ENCODE measurements at places on chromosomes 5 and 9.

- DNase-seq: no peak
These were observed 46.5 kb downstream of the SLC6A7 start for GRCh38 chr5:150236313-150236712.

- DNase-seq: no peak
These were observed 69.3 kb upstream of the MELK start for GRCh38 chr9:36503172-36504088.

- no peak for DNase-seq
These were observed 39.8 kb downstream of the HMCN2 start for GRCh38 chr9:130305381-130305780.

DNA sequence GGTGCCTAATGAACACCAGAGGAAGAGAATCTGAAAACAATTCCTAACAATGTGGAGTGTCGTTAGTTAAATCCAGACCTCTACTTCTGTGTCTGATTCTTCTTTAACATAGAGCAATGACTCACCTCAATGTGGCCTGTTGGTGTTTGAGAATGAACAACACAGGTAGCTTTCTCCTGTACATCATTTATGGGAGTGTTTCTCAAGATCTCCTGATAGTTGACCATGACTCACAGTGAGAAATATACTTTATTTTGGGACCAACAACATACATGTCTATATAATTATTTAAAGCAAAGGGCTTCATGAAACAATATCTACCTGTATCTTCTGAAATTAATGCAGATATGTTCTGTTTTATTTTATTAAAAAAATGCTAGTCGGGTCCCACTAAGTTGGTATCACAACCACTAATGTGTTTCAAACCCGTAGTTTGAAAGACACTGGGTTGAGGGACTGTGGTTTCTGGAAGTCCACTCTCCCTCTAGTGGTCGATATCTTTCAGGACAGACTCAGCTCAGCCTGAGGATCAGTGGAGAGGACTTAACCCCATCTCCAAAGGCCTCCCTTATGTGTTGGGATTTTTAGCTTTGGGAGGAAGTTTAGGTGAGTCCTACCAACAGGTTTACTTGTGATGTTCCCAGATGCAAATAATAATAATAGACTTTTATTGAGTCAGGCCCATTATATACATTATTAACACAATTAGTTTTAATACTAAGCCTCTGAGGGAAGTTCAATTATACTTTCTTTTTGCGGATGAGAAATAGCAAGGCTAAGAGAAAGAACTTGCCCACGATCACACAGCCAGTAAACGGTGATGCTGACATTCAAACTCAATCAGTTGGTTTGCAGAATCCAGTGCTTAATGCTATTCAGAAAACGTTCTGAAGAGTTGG, 70.0 kb upstream of the KLF9 start:
- no peak for DNase-seq

DNA sequence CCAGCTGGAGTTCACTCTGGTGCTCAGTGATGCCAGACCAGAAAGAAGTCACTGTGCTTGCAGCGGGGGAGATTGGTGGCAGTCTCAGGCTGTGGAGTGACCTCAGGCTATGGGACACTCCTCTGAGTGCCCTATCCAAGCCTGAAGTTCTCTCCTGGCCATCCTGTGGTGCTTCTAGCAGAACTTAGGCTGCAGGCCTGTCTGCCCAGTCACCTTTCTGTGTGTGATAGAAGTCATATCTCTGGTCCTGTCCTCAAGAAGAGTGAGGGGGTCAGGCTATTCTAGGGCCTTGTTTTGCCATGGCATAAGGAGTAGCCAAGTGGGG, 9.3 kb downstream of the PDLIM4 start:
- no peak for DNase-seq

DNA sequence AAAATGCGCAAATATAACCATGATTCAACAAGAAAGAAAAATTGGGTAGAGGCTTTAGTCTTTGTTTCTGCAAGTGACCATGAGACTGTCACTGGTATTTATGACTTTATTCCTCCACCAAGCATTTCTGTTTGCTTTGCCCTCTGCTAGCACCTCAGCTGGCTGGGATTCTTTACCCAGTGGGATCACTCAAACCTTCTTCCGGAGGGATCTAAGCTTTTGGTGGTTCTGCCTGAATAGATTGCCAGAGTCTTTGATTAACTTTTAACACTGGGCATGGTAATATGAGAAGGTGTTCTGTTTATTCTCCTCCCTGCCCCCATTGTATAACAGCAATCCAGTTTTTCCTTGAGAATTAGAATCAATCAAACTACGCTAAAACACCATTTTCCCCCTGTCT, 59.1 kb upstream of the FBN2 start:
- DNase-seq: no peak

GRCh38 chr5:110784901-110785300, 46.1 kb downstream of the SLC25A46 start:
- no peak for DNase-seq
